ENCODE measurements at places on chromosomes 1 and 21.

DNA sequence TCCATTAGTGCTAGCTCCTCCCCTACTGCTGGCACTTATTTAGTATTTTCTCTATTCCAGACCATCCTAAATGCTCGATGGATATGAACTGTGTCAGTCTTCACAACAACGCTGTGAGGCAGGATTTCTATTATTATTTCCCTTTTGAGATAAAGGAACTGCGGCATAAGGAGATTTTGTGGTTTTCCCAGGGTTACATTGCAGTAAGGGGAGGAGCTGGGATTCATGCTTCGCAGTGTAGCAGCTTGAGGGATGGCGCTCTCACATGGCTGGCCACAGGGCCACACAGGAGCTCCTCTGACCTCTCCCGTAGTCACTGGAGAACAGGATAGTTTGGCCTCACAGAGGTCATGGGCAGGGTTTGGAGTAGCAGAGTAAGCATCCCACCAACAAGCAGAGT, 116.9 kb downstream of the BEND5 start:
- DNase-seq: no peak

DNA sequence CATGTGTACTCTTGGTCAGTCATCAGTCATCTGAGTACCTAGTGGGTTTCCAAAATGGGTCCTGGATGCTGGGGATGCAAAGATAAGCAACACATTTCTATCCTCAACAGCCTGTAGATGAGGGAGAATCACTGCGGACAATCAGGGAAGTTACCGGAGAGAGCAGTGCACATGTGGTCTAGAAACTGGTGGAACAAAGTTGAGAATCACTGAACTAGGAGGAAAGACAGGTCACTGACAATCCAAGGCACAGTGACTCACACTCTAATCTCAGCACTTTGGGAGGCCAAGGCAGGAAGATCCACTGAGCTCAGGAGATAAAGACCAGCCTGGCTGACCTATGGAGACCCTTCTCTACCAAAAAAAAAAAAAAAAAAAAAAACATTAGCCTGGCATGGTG, 31.4 kb upstream of the LGALS8 start:
- DNase-seq: no peak

DNA sequence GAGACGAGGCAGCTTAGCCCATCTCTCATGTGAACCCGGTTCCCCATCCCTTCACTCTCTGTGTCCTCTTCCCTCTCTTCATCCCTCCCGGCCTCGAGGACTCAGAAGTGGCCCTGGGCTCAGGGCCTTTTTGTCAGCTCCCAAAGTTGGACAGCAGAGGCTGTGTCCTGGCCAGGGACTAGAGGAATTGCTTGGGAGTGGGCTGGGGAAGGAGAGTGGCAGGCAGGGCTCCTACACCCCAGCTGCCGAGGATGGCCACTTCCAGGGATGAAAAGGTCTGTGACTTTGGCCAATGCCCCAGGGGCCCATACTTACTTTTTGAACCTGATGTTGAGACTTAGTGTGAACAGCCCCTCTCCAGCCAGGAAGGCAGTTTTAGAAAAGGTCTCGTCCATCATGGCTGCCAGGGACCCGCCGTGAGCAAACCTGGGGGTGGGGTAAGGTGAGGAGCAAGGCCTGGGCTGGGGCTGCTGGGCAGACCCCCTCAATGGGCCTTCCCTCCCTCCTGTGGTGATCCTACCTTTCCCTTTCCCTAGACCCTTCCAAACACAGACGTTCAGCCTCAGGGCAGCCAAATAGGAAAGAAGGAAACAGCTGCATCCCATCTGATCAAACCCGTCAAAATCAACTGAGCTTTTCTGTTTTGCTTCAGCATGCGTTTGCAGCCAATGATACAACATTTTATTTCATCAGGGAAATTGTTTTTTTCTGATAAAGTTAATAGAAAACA, 5.5 kb downstream of the THEM5 start:
- DNase-seq: no peak

DNA sequence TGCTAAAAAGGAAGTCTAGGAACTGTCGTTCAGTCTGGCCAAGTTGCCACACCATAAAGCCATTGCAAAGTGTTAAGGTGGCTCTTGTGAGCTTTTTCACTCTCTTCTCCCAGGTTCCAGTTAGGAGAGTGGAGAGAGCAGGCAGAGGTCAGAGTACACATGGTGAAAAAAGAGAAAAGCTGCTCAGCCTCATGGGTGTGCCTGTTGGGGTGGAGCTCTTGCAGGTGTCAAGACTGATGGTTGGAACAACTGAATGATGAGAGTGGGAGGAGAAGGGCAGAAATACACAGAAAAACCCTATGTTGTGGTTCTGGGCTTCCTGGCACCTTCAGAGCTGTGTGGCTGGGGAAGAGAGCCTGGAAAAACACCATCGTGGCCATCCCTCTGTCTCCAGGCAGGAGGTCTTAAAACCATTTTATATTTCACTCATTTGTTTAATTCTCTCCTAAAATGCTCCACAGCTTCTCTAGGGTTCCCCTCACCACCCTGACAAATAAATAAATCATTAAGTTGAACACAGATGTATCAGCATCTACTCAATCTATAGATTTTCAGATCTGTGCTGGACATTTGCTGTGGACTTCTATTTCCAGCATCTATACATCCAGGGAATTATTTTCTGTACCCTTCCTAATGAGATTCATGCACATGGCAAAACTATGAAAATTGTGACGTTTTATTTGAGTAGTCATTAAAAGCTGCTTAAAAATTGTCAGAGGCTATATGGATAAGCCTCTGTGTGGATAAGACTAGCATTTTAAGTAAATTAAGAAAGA, 17.5 kb downstream of the UBASH3A start:
- no peak for DNase-seq

DNA sequence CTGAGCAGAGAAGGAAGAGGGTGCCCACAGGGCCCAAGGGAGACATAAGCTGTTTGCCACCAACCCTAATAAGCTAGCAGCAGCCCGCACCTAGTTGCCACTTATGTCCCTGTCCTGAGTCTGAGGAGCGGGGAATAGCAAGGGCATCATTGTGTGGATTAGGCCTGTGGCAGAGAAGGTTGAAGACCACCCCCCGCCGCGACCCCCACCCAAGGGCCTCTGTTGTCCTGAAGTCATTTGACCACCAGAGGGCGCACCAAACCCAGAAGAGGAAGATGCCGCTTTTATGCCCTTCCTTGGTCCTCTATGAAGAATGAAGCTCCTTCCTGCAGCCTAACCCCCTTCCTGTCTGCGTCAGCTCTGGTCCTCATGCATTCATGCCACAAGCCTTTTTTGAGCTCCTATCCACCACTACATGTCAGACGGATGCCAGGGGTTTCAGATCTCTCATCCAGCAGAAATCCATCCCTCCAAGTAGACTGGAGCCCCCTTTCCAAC, 16.6 kb downstream of the RHBG start:
- DNase-seq: peak; percentile 87

DNA sequence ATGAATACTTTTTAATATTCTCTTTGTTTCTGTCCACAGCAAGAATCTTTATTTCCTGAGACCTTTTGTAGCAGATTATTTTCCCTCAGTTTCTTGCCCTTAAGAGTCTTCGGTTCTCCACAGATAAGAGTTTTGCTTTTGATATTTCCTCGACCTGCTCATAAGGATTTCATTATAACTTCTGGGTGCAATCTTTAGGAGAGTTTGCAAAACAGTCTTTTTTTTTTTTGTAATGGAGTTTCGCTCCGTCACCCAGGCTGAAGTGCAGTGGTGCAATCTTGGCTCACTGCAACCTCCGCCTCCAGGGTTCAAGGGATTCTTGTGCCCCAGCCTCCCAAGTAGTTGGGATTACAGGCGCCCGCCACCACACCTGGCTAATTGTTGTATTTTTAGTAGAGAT, 10.1 kb upstream of the UBE4B start:
- no peak for DNase-seq

GRCh38 chr1:151475175-151475574, 15.9 kb upstream of the POGZ start:
- DNase-seq: no peak

DNA sequence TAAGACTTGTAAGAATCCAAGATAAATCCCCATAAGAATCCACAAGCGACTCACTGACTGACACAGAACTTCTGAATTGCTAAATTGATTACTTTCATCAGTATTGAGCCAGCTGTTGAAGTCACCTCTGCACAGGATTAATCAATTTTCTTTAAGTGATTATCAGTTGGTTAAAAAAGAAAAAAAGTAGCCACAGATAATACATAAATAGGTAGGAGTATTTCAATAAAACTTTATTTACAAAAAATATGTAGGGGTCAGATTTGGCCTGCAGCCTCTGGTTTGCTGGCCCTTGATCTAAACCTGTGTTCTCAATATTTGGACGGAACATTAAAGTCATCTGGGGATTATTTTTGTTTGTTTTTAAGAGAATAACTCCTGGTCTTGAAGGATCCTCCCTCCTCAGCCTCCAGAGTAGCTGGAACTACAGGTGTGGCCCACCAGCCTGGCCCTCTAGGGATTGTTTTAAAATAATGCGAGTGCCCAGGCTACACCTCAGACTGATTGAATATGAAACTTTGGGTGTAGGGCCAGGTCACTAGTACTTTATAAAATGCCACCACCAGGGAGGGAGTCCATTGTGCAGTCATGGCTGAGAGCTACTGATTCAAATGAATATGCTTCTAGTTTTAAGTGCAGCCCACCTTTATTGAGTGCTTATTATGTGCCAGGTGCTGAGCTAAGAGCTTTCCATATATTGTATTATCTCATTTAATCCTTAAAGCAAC, 6.8 kb upstream of the TMEM183A start:
- DNase-seq: no peak

DNA sequence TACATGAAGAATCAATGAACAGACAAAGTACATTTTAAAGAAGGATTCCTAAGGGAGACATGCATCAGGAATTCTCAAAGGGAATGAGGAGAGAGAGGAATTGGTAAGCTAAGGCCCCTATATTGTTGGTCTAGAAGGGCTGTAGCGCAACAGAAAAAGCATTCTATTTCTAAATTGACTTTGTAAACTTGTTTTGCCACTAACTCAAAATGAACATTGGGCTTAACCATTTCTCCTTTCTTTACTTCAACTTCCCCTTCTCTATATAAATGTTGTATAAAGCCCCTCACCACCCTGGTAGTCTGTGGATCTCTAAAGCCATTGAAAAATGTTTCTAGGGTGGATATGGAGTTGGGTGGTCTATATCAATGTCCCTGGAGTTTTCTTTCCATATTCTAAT, 20.4 kb upstream of the OR6N2 start:
- DNase-seq: no peak

DNA sequence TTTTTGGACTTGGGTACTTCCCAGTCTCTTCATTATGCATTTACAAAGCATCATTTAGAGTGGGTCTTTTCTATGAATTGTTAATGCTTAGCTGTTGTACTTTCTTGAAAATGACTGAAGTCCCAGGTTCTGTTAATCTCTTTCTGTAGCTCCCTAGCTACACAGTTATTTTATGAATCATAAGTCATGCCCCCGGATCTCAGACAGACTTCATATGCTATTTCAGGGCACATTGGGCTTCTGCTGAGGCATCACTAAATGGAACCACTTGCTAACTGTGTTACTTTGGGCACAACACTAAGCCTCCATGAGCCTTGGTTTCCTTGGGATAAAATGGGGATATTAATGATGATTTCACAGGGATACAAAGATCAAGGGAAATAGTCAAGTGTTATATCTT, 55.5 kb upstream of the RBM15 start:
- DNase-seq: peak; percentile 28

DNA sequence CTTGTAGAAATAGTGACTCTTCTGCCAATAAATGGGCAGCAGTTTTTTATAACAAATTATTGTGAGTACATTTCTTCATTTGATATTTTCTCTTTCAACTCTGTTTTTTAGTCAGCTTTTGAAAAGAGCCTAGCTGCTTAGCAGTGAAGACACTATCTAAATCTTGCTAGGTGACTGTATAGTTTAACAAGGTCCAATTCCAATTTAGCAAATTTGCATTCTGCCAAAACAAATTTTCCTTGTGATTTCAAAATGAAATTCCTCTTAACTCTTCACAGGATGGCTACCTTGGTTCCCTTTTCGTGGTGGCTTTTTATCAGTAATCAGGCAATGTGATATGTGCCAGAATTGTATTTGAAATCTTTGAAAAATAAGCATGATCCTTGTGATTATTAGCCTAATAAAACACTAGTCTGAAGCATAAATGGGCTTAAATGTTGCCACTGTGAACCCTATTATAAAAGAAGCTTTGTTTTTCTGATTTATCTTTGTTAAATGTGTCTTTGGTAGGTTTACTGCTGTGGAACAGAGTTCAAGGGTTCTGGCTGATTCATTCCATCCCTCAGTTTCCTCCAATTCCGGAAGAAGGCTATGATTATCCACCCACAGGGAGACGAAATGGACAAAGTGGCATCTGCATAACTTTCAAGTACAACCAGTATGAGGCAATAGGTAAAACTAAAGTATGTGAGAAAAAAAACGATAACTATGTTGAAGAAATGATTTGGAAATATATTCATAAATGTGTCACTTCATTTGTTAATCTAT, 12.2 kb downstream of the DNASE2B start:
- DNase-seq: no peak

- DNase-seq: no peak
These were observed 51.9 kb upstream of the GOLT1A start for GRCh38 chr1:204265665-204266064.

- peak; percentile 3 for DNase-seq
These were observed 155.0 kb upstream of the BEND5 start for GRCh38 chr1:48931506-48932192.

DNA sequence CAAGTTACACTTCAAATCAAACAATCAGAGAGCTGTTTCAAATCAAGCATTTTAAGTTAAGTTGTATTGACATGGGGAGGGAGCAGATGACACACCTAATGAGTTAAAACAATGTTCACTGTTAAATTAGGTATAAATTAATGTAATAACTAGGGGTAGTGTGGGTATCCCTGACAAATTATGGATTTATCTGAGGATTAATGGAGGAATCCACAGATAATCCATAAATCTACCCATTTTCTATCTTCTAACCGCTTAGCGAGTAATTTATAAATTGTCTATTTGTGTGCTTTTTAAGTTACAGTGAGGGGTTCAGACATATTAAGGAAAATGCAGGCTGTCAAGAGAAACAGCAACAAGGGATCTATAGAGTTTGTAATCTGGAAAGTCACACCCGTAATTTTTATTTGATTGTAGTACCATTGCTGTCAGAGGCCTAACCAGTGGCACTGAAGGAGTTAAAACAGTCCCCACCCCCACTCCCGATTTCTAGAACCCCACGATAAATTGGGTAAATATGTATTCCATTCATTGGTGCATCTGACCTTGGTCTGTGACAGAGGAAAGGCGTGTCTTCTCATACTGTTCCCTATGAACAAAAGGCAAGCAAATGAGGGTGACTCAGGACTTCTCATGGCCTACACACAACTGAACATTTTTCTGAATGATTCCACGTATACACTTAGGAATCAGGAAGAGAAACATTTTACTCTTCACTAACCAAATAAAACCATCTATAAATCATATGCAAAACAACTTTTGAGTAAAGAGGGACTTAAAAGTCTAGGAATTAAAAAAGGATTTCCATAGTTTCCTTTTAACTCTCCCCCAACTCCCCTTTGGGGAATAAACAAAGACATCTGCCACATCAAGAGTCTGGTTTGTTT, 7.4 kb downstream of the IRF2BP2 start:
- DNase-seq: peak; percentile 98

- DNase-seq: no peak
These were observed 12.0 kb downstream of the CREG1 start for GRCh38 chr1:167541610-167542009.

- peak; percentile 98 for DNase-seq
These were observed at the start of gene IFNAR1 for GRCh38 chr21:33324291-33325221. TSS of gene IFNAR1 (plus strand) at chr21:33324970. CDS start at chr21:33325056, 86 bp downstream.
